ENCODE measurements at places on chromosomes 7 and 10.
A peak's percentile ranks its signal among the peaks of the same experiment; 100 is the strongest.

GRCh38 chr7:93284908-93285307 lies 52.7 kb downstream of the VPS50 start:
- DNase-seq: peak; percentile 9

GRCh38 chr10:82319562-82319961 lies 444.6 kb downstream of the NRG3 start:
- no peak for DNase-seq

DNA sequence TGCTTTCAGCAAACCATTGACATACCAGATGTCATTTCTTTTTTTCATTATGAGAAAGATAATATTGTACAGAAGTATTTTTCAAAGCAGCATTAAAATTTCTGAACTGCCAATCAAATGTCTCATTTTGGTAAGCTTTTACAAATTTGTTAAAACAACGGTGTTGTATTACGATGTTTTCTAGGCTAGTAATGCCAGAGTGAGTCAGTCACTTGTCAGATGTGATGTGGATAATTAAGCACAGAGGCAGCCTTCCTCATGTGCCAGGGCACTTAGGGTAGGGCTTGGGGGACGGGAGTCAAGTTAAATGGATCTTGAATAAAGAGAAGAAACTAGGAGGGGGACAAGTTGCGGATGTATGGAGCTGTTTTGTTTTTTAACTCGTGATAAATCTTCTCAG lies 10.1 kb downstream of the PSTK start:
- DNase-seq: no peak

- peak; percentile 56 for DNase-seq
Measured at GRCh38 chr10:104447331-104447730, 93.7 kb downstream of the CFAP58 start.

DNA sequence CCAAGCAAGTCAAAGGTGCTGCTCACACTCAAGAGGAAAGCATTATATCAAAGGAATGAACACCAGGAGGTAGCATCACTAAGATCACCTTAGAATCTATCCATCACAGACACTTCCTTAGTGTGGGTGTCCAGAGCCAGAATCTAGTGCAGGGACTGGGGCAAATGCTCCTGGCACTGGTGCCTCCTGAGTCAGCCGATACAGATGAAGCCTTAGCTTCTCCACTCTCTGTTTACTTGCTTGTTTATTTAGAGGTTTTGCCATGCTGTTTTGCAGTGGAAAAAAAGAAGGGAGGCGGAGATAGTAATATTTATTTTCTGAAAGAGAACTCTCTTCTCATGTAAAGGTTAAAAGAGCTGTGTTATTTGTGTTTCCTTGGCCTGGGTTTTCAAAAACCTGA lies 303.1 kb downstream of the WDR11 start:
- DNase-seq: no peak

GRCh38 chr7:51602376-51602775 lies 285.8 kb upstream of the COBL start:
- no peak for DNase-seq

- DNase-seq: no peak
Measured at GRCh38 chr7:12258074-12258473, 47.0 kb downstream of the TMEM106B start.

DNA sequence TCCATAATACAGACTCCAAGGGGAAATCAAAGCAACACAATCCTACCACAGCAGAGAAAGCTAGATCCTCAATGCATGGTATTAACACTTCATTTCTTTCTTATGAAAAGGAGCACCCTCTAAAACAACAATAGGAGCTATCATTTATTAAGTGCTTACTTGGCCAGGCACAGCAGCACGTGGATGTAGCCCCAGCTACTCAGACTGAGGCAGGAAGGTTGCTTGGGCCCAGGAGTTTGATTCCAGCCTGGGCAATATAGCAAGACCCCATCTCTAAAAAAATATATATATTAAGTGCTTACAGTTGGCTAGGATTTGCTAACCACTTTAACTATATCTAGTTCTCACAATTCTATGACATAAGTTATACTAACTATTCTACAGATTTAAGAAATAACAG lies 12.2 kb downstream of the SNX13 start:
- DNase-seq: no peak

DNA sequence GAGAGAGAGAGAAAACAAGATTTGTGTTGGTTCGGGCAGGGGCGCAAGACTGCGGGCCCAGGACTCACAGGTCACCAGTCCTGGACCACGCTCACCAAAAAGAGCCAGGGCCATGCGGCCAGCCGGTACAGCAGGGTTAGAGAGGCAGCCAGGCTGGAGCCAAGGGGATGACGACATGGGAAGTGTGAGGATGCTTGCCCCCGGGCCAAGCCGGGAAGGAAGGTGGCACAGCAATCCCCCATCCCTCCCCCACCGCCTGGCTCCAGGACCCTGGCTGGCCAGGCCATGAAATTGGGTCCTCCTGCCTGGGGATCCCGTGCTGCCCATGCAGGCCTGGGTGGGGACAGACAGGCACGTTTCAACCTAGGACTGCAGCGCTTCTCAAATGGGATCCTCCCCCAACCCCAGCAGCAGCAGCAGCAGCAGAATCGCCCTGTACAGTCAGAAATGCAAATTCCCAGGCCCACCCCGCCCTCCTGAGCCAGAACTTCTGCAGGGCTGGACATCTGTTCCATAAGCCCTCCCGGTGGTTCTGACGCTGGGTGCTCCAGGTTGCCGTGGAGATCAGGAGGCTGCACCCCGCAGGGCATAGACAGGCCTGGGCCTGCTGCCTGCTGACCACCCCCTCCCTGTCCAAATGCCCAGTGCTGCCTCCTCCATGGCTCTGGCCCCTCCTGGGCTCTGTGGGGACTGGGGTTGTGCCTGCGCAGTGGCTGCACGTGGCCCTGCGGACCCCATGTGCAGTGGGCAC lies 35.0 kb downstream of the YKT6 start:
- no peak for DNase-seq

DNA sequence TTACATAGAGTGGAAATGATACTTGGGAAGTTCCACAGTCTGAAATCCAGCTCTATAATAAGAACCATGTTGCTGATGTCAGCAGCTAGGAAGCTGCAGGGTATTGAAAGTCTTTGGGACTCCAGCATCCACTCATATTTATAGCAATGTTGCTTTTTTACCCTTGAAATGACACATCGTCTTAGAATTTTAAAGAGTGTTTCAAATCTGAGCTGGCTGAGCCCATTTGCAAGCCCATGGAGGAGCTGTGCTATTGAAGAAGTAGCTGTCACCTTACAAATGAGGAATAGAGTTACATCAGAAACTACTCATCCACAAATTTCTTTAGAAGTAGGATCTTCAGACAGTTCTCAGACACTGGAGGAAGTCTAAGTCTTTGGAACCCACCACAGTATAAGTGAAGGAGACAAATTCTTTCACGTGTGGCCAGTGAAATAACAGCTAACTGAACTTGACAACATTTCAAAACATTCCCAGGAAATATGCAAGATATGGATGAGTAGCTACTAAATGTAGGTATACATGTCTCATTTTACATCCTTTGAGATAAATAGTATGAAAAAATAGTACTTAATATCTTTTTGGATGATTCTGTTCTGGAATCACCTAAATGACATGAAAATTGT lies 203.6 kb downstream of the ZNF365 start:
- DNase-seq: peak; percentile 98

DNA sequence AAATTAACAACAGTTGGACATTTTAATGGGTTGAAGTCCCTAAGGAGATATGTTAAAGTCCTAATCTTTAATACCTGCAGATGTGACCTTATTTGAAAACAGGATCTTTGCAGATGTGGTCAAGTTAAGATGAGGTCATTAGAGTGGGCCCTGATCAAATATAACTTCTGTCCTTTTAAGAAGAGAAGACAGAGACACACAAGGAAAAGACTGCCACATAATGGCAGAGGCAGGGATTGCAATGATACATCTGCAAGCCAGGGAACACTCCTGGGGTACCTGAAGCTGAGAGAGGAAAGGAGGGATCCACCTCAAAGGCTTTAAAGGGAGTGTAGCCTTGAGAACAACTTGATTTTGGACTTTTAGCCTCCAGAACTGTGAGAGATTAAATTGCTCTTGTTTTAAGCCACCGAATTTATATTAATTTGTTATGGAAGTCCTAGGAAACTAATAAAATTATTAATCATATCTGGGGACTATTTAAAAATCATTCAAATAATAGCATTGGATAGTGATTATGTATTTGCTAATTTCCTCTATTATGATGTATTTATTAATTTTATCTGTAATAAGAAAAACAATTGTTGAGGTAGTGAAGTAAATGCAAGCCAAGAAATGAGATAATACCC lies 700.0 kb upstream of the PCDH15 start:
- peak; percentile 28 for DNase-seq

- no peak for DNase-seq
Measured at GRCh38 chr10:2236876-2237275, 499.6 kb upstream of the ADARB2 start.

GRCh38 chr10:132900211-132900756 lies 42.1 kb downstream of the CFAP46 start:
- no peak for DNase-seq

DNA sequence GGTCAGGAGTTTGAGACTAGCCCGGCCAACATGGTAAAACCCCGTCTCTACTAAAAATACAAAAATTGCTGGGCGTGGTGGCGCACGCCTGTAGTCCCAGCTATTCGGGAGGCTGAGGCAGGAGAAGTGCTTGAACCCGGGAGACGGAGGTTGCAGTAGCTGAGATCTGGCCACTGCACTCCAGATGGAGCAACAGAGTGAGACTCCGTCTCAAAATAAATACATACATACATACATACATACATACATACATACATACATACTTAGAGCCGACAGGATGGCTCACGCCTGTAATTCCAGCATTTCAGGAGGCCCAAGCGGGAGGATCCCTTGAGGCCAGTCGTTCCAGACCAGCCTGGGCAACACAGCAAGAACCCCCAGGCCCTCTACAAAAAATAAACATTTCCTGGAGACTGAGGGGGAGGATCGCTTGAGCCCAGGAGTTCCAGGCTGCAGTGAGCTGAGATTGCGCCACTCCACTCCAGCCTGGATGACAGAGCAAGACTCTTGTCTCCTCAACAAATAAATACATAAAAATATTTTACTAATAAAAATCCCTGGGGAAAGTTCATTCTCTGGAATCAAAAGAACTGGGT lies 90.9 kb upstream of the TNRC18 start:
- DNase-seq: no peak

- DNase-seq: no peak
Measured at GRCh38 chr10:114282526-114282925, 43.5 kb downstream of the VWA2 start.

DNA sequence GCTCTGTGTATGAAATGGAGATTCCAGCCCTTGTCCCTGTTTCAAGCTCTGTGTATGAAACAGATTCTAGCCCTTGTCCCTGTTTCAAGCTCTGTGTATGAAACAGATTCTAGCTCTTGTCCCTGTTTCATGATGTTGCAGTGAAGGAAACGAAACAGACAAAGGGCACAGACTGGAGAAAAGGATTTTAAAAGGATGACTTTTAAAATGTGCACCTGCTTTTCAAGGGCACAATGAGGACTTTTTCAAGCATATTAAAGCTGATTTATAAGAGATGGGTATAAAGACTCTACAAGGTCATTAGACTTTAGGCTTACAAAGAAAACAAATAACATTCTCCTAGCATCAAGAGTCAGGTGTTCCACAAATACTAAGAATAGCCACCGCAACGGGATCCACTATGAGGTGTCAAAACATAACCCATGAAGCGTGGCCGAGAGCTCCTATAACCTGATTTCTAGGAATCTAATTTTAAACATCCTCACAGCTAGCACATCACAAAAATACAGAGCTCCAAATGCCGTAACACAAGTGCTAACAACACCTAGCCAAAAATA lies 29.0 kb downstream of the DIP2C start:
- no peak for DNase-seq

DNA sequence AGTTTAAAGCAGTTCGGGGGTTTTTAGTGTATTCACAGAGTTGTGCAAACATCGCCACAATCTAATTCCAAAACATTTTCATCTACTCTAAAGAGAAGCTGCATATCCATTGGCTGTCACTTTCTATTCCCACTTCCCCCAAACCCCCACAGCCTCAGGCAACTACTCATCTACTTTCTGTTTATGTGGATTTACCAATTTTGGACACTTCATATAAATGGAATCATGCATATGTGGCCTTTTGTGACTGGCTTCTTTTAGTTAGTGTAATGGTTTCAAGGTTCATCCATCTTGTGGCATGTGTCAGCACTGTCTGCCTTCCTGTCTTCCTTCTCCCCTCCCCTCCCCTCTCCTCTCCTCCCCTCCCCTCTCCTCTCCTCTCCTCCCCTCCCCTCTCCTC lies 78.5 kb upstream of the FZD1 start:
- peak; percentile 50 for DNase-seq

DNA sequence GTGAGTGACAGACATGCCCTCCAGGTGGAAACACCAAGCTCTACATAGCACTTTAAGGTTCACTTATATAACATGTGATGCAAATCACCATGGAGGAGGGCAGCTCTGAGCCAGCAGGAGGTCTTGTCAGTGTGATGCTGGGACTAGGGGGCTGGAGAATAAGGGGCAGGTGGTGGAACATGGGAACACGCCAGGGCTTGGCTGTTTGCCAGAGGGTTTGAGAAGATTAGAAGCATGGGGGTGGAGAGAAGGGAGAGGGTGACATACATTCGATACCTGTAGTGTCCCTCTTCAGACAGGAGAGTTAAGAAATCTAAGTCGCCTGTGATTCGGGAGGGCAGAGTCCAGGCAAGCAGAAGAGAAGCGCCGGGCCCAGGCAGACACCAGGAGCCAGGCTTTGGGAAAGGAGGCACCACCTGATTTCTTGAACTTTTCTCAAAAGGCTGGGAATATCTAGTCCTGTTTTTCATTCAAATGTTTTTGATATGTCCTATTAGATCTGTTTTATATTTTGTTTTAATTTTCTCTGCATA lies 16.9 kb upstream of the LAMB4 start:
- DNase-seq: no peak

DNA sequence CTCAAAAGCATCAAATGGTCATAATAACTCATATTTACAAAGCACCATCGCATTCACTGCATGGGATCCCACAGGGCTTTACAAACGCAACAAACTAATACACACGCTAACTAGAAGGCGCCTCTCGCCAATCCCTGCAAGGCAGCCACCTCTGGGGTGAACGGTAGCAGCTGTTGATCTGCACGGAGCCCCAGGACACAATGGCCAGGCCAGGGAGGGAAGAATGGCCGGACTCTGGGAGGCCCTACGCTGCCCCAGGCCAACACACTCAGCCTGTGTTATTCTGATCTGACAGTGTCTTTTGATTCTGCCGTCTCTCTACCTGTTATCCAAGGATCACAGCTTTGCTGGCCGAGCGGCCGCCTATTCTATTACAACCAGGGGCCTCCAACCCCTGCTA lies 41.8 kb downstream of the HABP2 start:
- no peak for DNase-seq

- peak; percentile 75 for DNase-seq
Measured at GRCh38 chr10:30538086-30538485, 91.5 kb downstream of the LYZL2 start.
